Heart right ventricle (tissue), 16 donors: ENCODE measurements at places on chromosomes 5 and 9. TPM values are rescaled to one million over a fixed set of nuclear protein-coding genes. Genes with fewer than 3 reads are reported as not detected.

CD274 gene
- total RNA-seq = 14.9 TPM

ABLIM3 gene
- 91.0 TPM for total RNA-seq

ZNF300 gene
- 0.95 TPM for total RNA-seq

GABRP gene
- 0.07 TPM for total RNA-seq

TEX48 gene
- not detected for total RNA-seq

DNA sequence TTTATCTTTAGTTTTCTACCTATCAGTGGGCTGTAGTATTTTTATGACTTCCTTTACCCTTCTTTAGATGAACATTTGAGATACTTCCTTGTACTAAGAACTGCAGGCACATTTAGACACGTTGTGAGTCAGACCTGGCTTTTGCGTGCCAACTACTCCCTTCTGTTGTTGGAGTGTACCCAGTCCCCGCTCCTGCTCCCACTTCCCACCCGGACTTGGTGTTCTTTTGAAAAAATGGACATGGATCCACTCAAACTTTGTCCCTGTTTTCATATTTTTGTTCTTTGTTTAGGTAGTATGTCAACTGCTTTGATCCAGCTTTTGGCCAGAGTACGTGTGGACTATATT is 60.7 kb downstream of the PARP8 start:
- no peak overlapping the region for H3K4me3 ChIP-seq
- no peaks in the 10 kb centered on the region for H3K36me3 ChIP-seq
- no peak for DNase-seq
